ENCODE measurements at places on chromosomes 12 and 14.

- peak; percentile 73 for DNase-seq
Measured at GRCh38 chr12:91381309-91381804, 198.7 kb upstream of the DCN start.

DNA sequence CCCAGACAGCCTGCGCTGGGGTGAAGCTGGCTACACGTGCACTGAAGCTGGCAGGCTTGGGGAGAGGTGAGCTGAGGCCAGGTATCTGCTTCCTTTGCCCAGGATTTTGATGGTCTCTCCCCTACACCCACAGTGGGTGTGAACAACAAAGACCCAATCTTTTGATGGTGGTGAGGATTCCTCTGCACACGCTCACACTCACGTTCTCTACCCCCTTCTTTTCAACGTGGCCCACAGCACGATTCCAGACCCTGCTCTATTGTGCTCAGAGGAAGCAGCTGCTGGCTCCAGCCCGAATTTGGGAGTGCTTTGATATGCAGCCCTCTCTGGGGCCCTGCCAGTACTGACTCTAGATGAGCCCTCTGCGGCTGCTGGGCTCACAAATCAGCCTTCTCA, 4.9 kb downstream of the CD9 start:
- DNase-seq: no peak

GRCh38 chr12:254039-254438, 8.6 kb downstream of the SLC6A13 start:
- no peak for DNase-seq

DNA sequence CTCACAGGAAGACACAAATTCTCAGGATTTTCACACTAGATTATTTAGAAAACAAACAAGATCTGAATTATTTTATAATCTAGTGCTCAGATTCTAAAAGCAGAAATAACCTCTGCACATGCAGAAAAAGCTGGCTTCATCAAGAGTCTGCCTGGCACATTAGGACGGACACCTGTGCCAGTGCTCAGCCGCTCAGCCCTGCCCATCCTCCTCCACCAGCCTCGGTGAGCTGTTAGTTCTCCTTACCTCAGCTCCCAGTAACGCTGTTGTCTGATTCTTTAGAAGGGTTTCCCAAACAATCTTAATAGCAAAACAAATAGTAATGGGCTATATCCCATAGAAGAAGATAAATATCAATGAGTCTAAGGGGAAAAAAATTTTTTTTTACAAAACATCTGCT, 27.7 kb downstream of the DUSP16 start:
- DNase-seq: no peak

GRCh38 chr14:75515629-75515996, 6.7 kb upstream of the BATF start:
- no peak for DNase-seq

DNA sequence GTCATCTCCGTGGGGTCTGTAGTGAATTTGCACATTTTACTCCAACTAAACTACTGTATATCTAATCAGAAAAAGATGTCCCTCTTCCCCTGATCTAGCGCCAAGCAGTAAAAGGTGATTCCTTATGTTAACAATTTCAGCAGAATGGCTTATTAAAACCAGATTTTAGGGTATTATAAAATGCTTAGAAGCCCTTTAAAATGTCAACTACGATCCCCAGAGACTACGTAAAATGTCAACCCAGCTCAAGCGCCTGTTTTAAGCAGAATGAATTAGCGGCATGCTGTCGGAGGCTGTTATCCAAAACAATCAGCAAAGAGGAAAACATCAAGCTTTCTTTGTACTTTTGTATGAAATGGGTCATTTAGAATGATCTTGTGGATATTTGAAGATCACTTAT, 408.9 kb downstream of the SOX5 start:
- DNase-seq: no peak

DNA sequence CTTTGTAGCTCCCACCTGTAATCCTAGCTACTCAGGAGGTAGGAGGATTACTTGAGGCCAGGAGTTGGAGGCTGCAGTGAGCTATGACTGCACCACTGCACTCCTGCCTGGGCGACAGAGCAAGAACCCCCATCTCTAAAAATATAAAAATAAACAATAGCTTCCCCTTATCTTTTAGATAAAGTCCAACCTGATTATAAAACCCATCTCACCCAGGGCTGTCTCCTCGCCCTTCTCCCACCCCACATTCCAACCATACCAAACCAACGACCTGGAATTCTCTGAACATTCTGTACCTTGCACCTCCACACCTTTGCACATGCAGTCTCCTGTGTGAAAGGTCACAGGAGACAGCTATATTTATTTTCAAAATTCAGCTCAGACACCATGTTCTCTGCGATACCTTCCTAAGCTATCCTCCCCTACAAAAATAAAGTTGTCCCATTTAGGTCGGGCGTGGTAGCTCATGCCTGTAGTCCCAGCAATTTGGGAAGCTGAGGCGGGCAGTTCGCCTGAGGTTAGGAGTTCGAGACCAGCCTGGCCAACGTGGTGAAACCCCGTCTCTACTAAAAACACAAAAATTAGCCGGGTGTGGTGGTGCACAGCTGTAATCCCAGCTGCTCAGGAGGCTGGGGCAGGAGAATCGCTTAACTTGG, 7.7 kb downstream of the SLC7A7 start:
- no peak for DNase-seq

DNA sequence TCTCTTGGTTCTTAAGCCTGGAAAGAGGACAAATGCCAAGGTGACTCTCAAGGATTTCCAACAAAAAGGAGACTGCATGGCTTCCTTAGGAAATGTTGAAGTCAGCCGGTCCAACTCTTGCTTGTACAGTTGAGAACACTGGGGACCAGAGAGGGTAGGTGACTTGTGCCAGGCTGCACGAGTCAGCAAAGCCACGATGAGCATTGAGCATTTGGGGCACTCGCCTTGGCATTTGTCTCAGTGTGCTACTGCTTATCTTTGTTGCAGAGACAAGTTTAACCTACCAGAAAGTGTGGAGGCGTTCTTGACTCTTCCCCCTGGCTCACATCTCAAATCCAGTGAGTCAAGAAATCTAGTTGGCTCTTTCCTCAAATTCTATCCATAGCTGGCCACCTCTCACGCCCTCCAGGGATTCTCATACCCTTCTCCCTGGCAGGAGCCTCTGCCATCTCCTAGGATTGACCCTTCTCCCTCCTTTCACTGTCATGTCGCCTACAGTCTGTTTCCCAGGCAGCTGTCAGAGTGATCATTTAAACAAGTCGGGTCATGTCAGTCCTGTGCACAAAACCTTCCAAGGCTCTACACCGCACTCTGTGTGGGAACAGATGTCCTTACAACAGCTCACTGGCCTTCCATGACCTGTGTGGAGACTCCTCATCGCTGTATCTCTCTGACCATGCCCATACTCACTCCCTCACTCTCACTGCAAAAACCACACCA, 17.2 kb upstream of the KRT83 start:
- no peak for DNase-seq

All from foreskin melanocyte (primary cell).